CD4-positive, alpha-beta T cell treated with Interleukin-4 for 1 hour (primary cell): ENCODE measurements at places on chromosomes 13 and 19.

- no peak for DNase-seq
Measured at GRCh38 chr13:73556902-73557301, 498.1 kb downstream of the KLF5 start.

DNA sequence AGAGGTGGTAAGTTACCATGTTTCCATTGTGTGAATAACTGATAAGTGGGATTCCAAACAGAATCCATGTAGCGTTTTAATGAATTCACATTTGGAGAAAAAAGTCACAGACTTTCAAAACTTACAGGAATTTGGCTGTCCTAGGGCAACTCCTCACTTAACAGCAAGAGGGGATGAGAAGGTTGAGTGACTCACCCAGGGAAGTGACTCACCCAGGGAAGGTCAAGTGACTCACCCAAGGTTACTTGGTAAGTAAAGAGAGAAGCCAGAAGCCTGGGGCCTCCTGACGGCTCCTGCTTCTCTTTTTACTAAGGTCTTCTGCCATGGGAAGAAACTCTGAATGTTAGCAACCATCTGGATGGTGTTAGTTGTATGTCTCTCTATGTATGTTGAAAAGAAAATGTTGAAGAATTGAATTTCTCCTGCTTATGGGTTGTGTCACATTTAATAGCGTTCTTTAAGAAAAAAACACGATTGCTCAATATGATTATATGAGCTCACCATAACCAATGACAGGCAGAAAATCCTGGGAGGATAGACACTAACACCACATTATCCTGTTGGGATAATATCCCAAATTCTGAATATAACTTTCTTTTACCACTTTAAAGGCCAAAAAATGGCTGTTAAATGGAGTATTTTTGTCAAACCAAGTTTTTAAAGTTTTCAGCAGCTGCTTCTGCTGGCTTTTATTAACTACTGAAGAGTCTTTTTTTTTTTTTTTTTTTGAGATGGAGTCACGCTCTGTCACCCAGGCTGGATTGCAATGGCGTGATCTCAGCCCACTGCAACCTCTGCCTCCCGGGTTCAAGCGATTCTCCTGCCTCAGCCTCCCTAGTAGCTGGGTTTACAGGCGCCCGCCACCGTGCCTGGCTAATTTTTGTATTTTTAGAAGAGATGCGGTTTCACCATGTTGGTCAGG lies 195.6 kb downstream of the GGACT start:
- peak; percentile 42 for DNase-seq

DNA sequence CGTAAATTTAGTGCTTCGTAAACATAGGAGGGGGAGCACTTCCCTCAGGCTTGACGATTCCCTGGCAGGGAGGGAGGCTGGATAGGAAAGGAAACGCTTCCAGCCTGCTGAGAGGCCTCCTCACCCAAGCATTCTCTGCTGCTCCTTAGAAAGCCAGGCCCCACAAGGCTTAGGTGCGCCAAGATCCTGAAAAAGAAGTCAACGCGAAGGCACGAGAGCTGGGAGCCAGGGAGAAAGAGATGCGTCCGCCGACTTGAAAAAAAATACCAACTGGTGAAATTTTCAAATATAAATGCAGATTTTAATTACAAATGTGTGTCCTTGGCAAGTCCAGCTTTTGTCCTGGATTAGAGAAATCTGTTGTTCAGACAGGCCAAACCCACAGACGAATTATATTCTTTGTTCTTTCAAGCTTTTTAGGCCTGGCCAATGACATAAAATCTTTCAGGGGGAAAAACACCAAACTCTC lies 64.0 kb downstream of the ALOX5AP start:
- DNase-seq = no peak

DNA sequence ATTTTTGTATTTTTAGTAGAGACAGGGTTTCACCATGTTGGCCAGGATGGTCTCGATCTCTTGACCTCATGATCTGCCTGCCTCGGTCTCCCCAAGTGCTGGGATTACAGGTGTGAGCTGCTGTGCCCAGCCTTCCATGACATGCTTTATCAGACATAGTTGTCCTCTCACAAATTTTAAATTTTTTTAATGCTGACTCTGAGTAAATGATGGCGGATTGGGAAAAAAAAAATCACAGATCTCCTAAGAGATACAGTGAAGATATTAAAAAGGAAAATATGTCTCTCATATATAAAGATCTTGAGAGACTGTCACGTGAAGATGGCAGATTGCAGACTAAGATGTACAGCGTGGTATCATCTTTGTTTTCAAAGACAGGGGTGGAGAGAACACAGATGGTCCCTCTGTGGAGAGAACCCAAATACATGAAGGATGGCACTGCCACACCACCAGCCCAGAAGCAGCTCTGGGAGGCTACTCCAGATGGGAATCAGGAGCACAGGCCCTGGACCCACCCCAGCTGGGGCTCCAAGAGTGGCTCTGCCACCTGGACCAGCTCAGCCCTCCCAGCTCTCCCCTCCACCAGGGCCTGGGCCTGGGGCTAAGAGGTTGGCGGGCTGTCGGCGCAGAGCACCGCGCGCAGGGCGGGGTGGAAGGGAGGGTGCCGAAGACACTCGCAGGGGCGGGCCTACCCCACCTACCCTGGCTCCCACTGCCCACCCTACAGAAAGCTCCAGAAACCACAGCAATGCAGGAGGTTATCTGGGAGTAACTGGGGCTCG lies 20.0 kb upstream of the CCNP start:
- DNase-seq = no peak

DNA sequence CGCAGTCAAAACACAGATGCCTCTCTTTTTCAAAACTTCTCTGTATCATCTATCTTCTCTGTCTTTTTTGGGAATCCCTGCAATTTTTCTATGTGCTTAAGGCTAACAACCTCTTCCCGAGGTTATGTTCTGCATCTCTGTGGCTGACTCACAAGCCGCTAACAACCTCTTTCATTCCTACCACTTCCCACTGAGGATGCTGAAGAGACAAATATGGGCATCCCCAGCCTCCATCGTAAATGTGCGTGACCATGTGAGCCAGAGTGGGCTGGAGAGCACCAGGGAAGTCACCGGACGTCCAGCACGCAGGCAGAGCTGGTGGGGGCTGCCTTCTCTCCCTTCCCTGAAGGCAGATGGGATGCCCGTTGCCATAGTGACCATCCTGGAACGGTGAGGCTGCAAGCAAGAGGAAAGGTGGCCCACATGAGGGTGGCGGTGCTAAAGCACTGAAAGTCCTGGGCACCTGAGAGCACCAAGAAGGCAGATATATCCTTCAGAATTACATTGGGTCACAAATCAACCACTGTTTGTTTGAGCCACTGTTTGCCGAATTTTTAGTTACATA lies 122.8 kb downstream of the SHISA2 start:
- no peak for DNase-seq

DNA sequence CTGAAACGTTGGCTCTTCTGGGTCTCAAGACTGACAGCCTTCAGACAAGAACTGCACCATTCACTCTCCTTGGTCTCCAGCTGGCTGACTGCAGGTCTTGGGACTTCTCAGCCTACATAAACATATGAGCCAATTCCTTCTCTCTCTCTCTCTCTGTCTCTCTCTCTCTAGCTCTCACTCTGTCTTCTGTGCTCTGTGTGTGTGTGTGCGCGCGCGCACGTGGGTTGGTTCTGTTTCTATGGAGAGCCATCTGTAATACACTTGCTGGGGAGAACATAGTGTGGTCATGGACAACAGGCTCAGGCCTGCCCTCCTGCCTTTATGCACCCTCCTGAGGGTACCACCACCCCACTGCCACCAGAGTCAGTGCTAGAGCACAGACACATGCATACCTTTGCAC lies 13.7 kb upstream of the SERPINE3 start:
- no peak for DNase-seq

- DNase-seq = no peak
Measured at GRCh38 chr19:22620401-22620800, 13.7 kb upstream of the ZNF492 start.

GRCh38 chr19:13130886-13131490 lies 12.9 kb downstream of the NACC1 start:
- DNase-seq = no peak

DNA sequence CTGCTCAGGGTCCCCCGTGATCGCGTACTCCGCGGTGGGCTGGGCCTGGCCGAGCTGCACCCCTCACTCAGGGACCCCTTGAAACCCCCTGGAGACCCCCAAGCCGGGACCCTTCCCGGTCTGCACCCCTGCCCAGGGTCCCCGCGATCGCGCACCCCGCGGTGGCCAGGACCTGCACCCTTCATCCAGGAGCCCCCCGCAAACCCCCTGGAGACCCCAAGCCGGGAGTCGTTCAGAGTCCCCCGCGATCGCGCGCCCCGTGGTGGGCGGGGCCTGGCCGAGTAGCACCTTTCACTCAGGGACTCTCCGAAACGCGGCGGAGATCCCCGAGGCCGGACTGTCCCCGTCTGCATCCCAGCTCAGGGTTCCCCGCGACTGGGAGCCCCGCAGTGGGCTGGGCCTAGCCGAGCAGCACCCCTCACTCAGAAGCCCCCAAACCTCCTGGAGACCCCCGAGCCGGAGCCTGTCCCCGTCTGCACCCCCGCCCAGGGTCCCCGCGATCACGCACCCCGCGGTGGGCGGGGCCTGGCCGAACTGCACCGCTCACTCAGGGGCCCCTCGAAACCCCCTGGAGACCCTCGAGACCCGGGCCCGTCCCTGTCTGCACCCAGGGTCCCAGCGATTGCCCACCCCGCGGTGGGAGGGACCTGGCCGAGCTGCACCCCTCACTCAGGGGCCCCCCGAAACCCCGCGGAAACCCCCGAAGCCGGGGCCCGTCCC lies 748 bp downstream of the LMNB2 start:
- peak; percentile 56 for DNase-seq
